Activated gamma-delta T cell treated with Interleukin-2 at 50 U/mL for 16 hours (primary cell): ENCODE measurements at places on chromosomes 5 and 9.

GRCh38 chr5:146690880-146691355 lies 174.9 kb upstream of the GPR151 start:
- no peak for DNase-seq

DNA sequence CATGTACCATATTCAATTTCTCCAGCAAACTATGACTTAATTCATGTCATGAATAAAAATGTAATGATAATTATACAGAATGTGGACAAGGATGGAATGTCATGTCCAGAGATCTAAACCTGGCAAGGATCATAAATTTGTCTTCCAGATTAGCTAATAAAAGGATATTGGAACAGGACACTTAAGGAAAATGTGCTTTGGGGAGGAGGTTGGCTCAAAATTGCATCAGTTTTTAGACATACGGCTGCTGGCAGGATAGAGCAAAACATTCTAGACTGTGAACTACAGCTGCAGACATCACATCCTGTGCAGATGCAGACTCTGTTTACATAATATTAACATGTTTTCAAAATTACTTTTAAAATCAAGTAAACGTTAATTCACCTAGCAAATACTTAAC lies 248.4 kb downstream of the TLR4 start:
- DNase-seq, result no peak

DNA sequence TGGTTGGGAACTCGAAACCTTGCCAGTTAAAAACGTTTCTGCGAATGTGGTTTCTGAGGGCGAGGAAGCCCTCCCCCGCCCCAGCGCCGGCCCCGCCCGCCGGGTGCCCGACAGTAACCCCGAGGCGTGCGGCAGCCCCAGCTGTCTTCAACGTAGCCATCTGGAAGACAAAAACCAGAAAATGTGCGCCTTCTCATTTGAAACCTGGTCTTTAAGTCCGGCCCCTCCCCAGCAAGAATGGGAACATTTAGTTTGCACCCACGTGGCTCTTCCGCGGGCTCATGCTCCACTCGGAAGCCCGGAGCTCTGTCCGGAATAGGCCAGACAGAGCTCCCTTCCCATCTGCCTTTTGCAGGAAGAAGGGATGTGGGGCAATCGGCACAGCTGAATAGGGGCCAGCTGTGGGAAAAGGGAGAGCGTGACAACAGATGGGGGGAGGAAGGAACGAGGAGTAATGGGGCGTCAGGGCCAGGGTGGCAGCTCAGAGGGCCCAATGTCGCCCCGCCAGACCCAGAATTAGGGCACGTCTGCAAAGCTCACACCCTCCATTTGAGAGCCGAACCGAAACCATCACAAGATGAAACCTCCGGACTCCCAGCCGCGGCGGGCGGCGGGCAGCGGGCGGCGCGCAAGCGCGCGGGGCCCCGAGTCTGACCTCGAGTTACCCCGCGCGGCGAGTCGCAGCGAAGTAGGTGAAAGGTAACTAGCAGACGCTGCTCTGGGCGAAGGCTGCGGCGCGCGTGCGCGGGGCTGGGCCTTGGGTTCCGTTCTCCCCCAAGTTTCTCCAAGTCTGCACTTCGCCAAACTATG lies 63.4 kb upstream of the ABCA1 start:
- DNase-seq, result peak; percentile 69

DNA sequence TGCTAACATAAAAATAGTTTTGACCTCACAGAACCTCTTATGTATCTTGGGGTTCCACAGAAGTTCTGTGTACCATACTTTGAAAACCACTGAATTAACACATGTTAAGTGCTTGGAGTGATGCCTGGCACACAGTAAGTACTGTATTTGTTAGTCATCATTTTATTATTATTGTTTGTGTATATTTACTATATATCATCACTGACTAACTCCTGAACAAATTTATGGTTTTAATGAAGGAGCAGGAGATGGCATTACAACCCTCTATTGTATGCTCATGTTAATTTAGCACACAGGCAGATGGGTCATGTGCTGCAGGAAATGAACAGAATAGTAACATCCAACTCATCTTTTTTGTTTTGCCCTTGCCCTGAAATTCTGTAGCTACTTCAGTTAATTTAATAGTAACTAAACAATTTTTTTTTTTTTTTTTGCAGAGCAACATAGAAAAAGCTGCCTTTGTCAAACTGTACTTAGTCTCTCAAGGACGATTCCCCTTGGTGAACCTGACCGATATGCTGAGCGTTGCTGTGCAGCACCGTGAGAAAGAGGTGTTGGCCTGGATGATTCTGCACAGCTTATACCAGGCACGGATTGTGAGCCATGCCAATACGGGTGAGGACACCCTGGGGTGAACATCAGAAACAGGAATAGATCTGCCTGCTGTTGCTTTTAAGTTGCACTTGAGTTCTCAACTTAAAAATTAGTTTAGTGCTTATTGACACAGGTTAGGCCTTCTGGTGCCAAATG lies 45.4 kb downstream of the HACD4 start:
- no peak for DNase-seq

DNA sequence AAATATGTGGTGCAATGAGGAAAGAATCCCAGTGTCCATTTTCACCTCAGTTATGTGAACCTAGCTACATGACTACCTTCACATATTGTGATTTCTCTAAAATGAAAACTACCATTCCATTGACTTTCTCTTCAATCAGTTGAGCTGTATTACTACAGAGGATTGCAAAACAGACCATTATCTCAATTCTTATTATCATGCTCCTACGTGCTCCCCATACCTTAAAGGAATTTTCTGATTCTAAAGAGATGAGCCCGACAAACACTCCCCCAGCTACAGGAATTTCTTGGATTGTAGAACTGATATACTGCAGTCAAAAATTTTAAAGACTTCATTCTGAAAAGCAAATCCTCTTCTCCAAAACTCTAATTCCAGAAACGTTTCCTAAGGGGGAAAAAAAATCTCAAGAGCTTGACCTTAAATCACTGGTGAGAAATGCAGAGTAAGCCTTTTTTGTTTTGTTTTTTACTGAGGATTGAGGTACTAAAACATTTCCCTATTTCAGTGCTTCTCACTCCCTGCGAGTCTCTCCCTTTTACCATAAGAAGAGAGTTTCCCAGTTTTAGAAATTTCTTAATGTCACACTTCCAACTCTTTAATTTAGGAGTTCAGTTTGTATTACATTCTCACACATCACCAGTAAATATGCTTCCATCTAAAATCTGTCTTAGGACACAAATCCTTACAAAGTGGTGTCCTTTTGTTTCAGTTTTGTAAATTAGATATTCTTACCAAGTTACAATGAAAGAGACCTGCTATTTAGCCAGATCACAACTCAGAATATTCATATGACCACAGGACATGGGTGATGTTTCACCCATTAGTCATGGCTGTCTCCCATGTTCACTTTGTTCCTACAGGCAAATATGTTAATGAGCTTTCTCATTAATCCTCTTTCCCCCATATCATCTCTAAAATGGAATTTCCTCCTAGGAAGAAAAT lies 203.8 kb downstream of the TSSK1B start:
- no peak for DNase-seq

DNA sequence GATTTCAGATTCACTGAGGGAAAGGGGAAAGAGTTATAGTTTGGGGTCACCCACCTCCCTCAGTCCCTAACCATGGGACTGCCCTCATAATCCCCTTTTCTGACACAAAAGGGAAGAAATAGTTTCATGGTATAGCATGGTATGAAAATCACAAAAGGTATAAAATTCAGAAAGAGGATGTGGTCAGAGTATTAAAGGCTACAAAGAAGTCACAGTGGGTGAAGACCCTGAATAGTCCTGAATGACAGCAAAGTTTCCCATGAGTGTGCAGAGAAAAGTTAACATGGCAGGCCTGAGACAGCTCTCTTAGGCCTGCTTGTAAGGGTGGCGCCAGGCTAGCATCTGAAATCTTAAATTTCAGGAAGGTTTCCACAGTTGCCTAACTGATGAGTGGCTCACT lies 290.6 kb upstream of the ZNF608 start:
- no peak for DNase-seq

DNA sequence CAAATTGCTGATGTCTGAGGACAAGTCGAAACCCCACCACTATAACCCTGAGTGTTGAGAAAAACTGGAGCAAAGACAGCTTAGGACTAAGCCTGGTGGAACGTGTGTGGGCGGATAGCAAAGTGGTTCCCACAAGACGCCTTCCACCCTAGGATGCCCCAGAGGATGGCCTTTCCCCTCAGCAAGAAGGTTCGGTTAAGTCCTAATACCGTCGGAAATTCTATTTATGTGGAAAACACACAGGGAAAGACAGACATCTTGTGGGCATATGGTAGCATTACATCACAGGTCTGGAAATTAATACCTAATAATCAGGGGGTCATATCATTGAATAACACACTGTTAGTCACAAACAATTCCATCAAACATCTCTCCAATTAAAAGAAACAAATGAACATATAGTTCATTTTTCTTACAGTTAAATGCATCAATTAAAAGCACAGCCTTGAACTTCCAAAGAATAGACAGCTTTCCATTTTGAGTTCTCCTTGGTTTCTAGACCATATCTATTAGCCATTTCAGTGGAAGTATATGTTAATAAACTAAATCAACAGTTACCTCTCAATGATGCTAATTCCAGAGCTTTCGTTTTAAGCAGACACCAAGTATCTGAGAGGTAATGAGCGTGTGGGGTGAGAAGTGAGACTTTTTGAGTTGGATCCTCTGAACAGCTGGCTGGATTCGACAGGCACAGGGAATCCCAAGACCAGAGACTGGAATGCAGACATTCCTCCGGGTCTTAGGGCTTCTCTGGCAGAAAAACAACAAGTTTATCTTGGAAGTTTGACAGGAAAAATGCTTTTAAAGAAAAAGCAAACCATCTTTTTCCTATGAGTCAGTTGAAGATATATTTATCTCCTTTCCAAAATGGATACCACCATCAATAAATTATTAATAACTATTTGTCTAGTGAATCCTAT lies 2.9 kb upstream of the ICE1 start:
- DNase-seq, result no peak

DNA sequence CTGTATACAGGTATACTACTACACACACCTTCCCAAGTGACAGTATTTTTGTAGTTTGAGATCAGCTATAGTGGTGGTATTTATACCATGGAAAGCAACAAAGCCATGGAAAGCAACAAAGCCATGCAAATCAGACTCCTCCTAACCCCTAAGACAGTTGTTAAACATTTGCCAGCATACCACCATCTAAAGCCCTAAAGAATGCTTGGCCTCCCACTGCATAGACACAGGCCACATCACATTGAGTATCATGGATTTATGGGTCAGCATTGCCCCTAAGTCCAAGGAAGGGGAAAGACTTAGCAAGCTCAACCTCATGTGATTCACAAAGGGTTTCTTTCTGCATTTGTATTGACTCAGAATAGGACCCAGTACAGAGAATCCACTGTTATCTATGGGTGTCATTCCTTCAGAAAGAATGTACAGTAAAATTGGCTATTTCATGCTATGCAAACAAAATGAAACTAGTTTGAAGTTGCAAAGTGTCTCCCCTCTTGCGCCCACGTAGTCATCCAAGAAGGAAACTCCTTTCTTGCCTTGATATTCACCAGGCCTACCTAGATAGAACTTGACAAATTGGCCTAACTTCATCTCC lies 70.4 kb upstream of the IQGAP2 start:
- no peak for DNase-seq

GRCh38 chr5:163544836-163545235 lies 39.4 kb downstream of the MAT2B start:
- DNase-seq, result no peak

DNA sequence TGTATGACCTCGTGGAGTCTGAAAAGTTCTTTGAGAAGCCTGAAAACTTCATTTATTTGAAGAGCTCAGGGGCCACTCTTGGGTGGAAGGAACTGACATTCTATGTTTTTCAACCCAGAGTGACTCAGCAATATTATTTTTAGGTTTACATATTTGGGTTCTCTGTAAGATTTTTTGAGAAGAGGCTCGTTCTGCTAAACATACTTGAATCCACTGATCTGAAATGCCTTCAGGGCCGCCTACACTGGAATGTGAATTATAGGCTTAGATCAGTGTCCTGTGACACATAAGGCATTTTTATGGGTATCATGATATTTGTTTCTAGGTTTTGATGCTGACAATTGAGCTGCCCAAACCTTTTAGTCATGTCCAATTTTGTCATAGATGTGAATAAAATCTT lies 86.2 kb downstream of the PSAT1 start:
- DNase-seq, result no peak

GRCh38 chr5:142304013-142304701 lies 20.7 kb downstream of the SPRY4 start:
- DNase-seq, result no peak

- no peak for DNase-seq
Observed at GRCh38 chr5:107670087-107670931, 428 bp downstream of the EFNA5 start.

GRCh38 chr9:29211003-29211579 lies 1637.8 kb upstream of the C9orf72 start:
- DNase-seq, result no peak

- no peak for DNase-seq
Observed at GRCh38 chr9:133027134-133027533, 3.7 kb upstream of the GTF3C5 start.

GRCh38 chr9:78351816-78352215 lies 54.9 kb downstream of the PSAT1 start:
- no peak for DNase-seq

DNA sequence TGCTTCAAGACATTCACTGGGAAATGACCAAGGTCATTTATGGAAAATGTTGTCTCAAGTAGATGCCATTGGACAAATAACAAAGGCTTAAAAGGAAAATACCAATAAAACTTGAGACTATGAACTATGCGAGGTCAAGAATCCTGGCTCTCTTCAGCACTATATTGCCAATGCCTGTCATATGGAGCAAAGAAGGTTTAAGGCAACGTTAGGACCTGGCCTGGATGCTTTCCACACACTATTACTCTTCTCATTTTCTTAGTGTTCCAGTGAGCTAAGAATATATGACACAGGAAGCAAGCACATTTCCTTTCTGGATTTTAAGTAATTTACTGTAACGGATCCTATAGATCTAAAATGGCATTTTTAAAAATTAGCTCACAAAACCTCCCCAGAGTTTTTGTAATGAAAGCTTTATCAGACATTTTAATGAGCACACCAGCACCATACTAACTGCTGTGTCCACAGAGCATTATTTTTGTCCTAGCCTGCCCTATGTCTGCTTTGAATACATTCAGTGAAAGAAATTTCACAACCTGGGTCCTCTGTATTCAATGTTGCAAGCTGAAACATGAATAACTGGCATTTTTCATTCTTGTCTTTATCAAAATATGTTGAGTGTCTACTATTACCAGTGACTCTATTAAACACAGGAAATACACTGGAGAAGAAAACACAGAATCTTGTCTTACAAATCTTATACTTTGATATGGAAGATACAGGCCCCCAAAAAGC lies 315.6 kb downstream of the CETN3 start:
- DNase-seq, result no peak

- DNase-seq, result no peak
Observed at GRCh38 chr9:137490532-137491186, 31.5 kb upstream of the NSMF start.

GRCh38 chr9:84266087-84266561 lies 74.4 kb downstream of the SLC28A3 start:
- DNase-seq, result no peak
